ENCODE measurements at places on chromosomes 4 and X.
A peak's percentile ranks its signal among the peaks of the same experiment; 100 is the strongest.

- DNase-seq = no peak
These were observed 254.5 kb upstream of the ADGRL3 start for GRCh38 chr4:60945641-60946040.

- DNase-seq = peak; percentile 65
These were observed 26.0 kb upstream of the VSIG1 start for GRCh38 chrX:108018656-108019381.

DNA sequence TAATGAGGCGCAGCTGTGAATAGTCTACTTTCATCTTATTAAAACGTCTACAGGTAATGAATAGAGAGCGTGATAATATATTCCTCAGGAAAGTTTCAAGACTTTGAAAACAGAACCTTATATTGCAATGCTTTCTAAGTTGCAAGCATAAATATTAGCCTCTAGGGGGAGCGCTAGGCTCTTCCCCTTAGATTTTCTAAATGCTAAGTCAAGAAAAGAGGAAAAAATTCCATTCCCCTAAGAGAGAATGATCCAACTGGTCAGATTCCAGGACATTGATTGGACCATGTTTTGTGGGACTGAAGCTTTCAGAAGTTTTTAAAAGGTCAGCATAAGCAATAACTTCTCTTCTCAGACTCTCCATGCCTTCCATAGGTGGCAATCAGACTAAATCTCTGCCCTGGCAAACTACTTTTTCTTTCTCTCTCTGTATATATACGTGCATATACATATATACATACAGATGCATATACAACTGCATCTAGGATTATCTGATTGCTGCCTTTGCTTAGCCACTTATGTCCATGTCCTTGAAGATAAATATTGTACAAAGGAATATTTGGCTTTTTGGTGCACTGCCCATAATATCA is 492.9 kb downstream of the INPP4B start:
- peak; percentile 54 for DNase-seq

GRCh38 chrX:23271026-23271425 is 63.6 kb upstream of the PTCHD1 start:
- no peak for DNase-seq

DNA sequence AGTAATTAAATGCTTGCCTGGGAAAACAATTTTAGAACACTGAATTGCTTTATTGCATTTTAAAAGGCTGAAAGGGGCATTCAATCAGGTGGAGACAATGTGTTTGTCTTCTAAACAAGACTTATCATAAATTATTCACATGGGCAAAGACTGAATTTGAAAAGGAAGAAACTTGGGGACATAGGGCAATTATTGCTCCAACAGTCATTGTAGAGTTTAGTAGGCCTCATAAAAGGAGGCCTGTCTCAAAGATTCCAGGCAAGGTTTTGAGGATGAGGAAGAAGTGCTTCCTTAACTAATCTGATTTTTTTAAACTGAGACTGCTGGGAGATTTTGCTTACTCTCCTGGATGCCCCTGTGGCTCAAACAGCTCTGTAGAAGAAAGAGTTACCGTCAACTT is 174.4 kb upstream of the RPS6KA3 start:
- no peak for DNase-seq

DNA sequence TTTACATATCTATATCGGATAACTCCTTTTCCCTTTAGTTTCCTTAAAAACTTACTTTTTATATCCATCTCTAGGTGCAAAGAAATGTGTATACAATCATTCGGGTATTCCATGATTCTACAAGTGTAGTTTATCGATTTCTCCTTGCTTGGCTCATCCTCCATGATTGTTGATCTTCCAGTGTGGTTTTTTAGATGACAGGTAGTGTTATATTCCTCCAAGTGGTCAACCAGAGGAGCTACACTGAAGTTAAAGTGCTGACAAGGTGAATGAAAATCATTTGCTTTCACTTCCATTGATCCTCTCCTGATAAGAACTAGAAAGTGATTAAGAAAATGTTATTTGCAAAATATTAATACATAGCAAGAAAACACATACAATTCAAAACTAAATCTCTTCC is 38.5 kb downstream of the TMEM156 start:
- peak; percentile 15 for DNase-seq

GRCh38 chrX:47170861-47171692 is 22.6 kb upstream of the UBA1 start:
- no peak for DNase-seq

DNA sequence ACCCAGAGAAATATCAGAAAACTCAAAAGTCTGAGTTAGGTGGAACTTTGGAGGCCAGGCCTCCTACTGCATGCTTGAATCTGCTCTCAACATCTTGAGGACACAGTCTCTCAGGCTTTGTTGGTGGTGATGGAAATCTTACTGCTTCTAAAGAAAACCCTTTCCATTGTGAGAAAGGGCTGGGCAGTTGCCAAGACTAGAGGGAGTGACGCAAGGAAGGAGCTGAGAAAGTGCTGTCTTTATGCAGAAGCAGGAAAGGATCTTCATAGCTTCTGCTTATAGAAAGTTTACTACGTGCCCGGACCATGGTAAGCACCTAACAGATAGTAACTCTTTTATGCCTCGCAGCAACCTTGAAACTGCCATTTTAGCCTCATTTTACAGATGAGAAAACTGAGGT is 2.4 kb upstream of the CRMP1 start:
- no peak for DNase-seq

Data from SW480 (cell line).